ENCODE measurements at places on chromosomes 5 and 9. TPM values are rescaled to one million over a fixed set of nuclear protein-coding genes. Genes with fewer than 3 reads are reported as not detected.

The PROB1 gene
- 0.96 TPM for total RNA-seq

The INSL4 gene
- not detected for total RNA-seq

The PPP1R26 gene
- total RNA-seq = 3.6 TPM

The WDR41 gene
- total RNA-seq = 24.9 TPM

The CD72 gene
- total RNA-seq = 32.3 TPM

The SRP19 gene
- total RNA-seq = 58.5 TPM

GRCh38 chr9:106775960-106776359 is 87.0 kb upstream of the ZNF462 start:
- H3K4me3 ChIP-seq = no peak overlapping the region
- H3K27ac ChIP-seq = no peak overlapping the region
- H3K4me1 ChIP-seq = no peaks in the 10 kb centered on the region
- no peaks in the 10 kb centered on the region for H3K27me3 ChIP-seq

DNA sequence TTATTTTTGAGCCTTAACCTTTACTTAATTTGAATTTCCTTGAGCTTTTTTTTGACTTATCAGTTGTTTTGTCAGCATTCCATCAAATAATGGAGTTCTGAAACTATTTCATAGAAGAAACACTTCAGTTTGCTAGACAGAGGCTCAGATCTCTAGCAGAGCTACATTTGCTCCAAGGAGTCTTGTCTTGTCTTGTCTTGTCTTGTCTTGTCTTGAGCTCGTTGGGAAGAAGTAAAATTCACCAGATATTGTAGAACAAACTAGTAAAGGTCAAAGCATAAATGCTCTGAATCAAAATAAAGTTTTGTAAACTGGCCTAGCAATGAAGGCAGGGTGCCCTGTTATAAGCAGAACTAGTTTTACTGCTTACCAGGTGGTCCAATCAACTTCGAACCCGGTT is 33.5 kb downstream of the RAB24 start:
- no peak for DNase-seq
- no peaks in the 10 kb centered on the region for H3K4me1 ChIP-seq
- H3K36me3 ChIP-seq = peaks cover 81% of the 10 kb centered on the region
- no peak overlapping the region for H3K4me3 ChIP-seq
- no peak overlapping the region for H3K27ac ChIP-seq
- no peaks in the 10 kb centered on the region for H3K27me3 ChIP-seq

DNA sequence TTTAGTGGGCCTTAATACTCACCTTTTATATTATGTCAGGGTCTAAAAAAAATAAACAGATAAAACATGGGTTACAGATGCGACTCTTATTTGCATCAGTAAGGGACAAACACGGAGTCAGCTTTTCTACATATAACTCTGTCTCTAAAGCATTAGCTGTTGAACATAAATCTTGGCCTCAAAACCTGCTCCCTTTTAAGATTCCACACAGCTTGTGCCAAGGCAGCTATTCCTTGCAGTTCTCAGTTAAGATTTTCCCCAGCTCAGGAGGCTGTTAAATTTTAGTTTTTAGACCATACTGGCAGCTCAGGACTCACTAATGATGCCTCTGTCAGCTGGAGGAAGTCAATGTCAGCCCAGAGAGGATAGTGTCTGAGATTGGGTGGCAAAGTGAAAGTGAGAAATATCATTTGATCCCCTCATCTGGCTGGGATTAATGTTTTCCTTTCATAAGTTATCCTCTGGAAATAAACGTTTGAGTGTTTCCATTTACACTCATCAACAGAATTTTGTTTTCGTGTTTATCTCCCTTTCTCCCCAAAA is 287.5 kb downstream of the ELAVL2 start:
- H3K36me3 ChIP-seq = no peaks in the 10 kb centered on the region
- H3K27me3 ChIP-seq = no peaks in the 10 kb centered on the region
- no peak for DNase-seq
- H3K4me1 ChIP-seq = no peaks in the 10 kb centered on the region
- H3K27ac ChIP-seq = no peak overlapping the region

GRCh38 chr9:112218908-112219307 is 43.8 kb upstream of the SUSD1 start:
- peak; percentile 35 for DNase-seq
- peak overlapping the region; percentile 63 for H3K27ac ChIP-seq
- H3K27me3 ChIP-seq = no peaks in the 10 kb centered on the region
- peaks cover 36% of the 10 kb centered on the region for H3K36me3 ChIP-seq

- H3K27me3 ChIP-seq = peaks cover 3% of the 10 kb centered on the region
- H3K36me3 ChIP-seq = no peaks in the 10 kb centered on the region
- peaks cover 20% of the 10 kb centered on the region for H3K4me1 ChIP-seq
- no peak for DNase-seq
- no peak overlapping the region for H3K27ac ChIP-seq
Observed at GRCh38 chr5:43193894-43194265, 1.9 kb downstream of the NIM1K start.

DNA sequence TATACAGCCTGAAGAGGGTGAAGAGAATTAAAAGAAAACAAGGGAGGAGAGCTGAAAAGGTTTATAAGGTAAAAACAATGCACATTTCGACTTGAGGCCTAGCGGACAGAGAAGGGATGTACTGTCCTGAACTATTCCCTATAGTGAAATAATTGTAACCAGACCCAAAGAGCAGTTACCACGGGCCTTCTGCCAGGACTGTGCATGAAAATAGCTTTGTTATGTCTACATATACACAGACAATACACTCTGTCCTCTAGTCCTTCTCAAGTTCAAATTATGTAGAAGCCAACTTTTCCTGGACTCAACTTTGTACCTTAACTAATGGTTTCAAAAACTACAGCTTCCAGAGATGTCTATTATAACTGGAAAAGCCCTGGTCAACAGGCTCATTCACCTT is 223.7 kb downstream of the PCSK5 start:
- no peaks in the 10 kb centered on the region for H3K27me3 ChIP-seq
- H3K36me3 ChIP-seq = no peaks in the 10 kb centered on the region
- H3K4me1 ChIP-seq = no peaks in the 10 kb centered on the region
- no peak for DNase-seq
- H3K27ac ChIP-seq = no peak overlapping the region

DNA sequence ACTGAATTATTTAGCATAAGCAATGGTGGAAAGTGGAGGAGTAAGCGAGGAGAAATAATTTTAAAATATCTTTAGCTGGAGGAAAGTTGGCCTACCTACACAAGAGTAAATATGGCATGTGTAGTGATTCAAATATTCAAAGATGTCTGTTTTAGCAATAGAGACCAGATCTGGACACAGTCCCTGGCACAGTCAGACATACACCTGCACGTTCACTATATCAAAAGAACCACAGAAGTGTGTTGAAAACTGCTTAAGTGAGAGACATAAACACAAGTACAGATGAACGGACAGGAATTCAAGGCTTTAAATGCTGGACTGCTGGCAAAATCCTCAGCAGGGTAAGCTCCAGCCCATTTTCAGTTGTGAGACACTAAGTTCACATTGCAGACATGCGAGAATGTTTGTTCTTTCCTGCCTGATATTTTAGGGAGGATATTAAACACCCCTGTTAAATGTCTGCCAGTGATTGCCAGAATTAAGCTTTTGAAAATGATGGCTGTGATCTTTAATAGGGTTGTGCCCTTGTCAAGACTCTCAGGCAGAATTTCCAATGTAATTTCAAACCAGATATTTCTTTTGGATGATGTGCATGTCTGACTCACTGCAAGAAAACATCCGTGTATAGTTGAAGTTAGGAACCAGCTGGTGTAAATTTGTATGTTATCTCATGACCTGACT is 810.6 kb downstream of the TLE4 start:
- no peaks in the 10 kb centered on the region for H3K27me3 ChIP-seq
- no peaks in the 10 kb centered on the region for H3K36me3 ChIP-seq
- H3K27ac ChIP-seq = no peak overlapping the region
- H3K4me1 ChIP-seq = no peaks in the 10 kb centered on the region
- H3K4me3 ChIP-seq = no peak overlapping the region
- no peak for DNase-seq

DNA sequence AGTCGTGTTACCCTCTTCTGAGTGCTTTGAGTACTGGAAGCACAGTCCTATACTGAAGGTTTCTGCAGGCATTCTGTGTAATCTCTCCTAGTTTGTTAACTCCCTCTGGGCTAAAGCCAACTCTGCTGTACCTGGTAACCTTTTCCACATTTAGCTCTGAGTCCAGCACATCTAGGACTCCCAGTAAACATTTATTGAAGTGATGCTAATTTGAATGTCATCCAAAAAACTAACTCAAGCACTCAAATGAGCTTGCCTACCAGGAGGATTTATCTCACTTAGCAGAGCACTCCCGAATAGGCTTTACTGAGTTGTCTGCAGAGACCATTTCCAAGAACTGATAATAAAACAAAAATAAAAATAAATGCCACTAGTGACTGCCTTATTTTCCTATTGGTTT is 79.5 kb upstream of the NFIB start:
- DNase-seq = no peak
- H3K4me3 ChIP-seq = no peak overlapping the region
- no peaks in the 10 kb centered on the region for H3K4me1 ChIP-seq
- H3K36me3 ChIP-seq = no peaks in the 10 kb centered on the region
- H3K27ac ChIP-seq = no peak overlapping the region
- H3K27me3 ChIP-seq = no peaks in the 10 kb centered on the region

- H3K27ac ChIP-seq = no peak overlapping the region
- no peaks in the 10 kb centered on the region for H3K4me1 ChIP-seq
- H3K27me3 ChIP-seq = no peaks in the 10 kb centered on the region
- H3K4me3 ChIP-seq = no peak overlapping the region
- DNase-seq = no peak
- no peaks in the 10 kb centered on the region for H3K36me3 ChIP-seq
Observed at GRCh38 chr5:82821846-82822633, 255.2 kb downstream of the TMEM167A start.

- DNase-seq = peak; percentile 0
- H3K27me3 ChIP-seq = no peaks in the 10 kb centered on the region
- no peak overlapping the region for H3K4me3 ChIP-seq
- H3K4me1 ChIP-seq = no peaks in the 10 kb centered on the region
- H3K27ac ChIP-seq = no peak overlapping the region
Observed at GRCh38 chr5:58012801-58013315, 447.0 kb downstream of the PLK2 start.

DNA sequence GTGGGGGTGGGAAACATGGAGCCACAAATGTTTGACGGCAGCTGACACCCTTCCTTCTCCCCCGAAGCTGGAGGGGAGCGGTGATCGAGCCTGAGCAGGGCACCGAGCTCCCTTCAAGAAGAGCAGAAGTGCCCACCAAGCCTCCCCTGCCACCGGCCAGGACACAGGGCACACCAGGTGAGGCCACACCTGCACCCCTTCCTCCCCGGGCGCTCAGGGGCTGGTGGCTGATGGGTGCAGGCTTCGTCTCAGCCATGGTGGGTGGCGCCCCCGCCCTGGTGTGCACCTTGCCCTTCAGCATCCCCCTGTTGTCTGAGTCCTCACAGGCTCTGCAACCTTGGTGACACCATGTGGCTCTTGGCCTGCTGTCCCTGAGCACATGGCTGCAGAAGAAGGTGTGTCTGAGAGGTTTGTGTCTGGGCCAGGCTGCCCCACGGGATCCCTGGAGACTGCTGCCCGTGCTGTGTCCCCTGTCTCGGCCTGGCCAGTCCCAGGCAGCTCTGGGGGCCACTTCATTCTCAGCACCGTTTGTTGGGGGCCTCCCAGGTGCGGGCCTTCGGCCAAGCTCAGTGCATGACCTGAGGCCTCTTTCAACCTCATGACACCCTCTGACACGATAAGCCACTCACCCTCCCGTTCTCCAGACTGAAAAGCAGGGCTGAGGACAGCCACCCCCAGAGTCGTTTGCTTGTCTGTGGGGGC is 11.1 kb downstream of the MAN1B1 start:
- peaks cover 24% of the 10 kb centered on the region for H3K4me1 ChIP-seq
- no peak overlapping the region for H3K4me3 ChIP-seq
- H3K27me3 ChIP-seq = no peaks in the 10 kb centered on the region
- no peak overlapping the region for H3K27ac ChIP-seq

DNA sequence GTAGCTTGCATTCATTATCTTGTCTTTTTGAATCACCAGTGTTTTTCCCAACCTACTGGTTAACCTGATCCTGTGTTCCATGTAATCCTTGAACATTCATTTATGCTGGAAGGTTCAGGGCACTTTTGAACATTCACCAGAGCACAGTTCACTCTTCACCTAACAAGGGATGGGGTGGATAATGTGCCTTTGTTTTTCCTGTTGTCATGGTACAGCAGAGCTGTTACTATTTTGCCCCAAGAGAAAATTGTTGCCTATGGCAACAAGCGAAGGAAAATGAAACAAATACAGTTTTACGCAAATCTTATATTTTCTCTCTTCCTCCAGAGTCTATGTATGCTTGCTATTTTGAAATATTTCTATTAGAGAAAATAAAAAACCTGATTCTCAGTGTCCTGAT is 60.3 kb upstream of the RIOK2 start:
- H3K4me3 ChIP-seq = no peak overlapping the region
- H3K27me3 ChIP-seq = no peaks in the 10 kb centered on the region
- H3K27ac ChIP-seq = no peak overlapping the region
- no peak for DNase-seq

- no peaks in the 10 kb centered on the region for H3K27me3 ChIP-seq
- no peak overlapping the region for H3K4me3 ChIP-seq
- H3K27ac ChIP-seq = no peak overlapping the region
- no peaks in the 10 kb centered on the region for H3K36me3 ChIP-seq
- no peak for DNase-seq
Observed at GRCh38 chr5:119751734-119752094, 122.4 kb downstream of the FAM170A start.

- H3K27me3 ChIP-seq = no peaks in the 10 kb centered on the region
- no peak overlapping the region for H3K4me3 ChIP-seq
- no peak for DNase-seq
Observed at GRCh38 chr9:97511655-97512427, 10.4 kb downstream of the TMOD1 start.

- no peak overlapping the region for H3K4me3 ChIP-seq
- no peaks in the 10 kb centered on the region for H3K36me3 ChIP-seq
- DNase-seq = peak; percentile 3
- no peaks in the 10 kb centered on the region for H3K27me3 ChIP-seq
Observed at GRCh38 chr5:43729846-43730478, 127.0 kb downstream of the NNT start.

DNA sequence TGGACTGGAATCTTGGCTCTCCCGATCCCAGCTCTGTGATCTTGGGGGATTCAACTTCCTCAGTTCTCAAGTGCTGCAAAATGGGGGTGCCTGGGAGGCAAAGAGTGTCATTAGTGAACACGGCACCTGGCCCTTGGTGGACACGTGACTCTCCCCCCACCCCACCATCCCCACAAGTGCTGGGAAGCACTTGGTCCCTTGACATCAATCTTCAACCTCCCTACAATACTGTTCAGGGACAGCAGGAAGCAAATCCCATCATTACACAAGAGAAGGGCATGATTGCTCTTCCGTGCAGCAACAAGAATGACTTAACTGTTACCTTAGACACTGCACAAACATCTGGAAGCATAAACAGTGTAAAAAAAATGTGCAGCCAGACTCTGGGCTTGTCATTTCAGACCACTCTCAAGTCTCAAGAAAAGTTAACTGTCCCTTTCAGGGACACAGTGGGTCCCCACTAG is 61.4 kb downstream of the PSMB7 start:
- H3K4me3 ChIP-seq = no peak overlapping the region
- peaks cover 61% of the 10 kb centered on the region for H3K36me3 ChIP-seq
- H3K27ac ChIP-seq = no peak overlapping the region
- no peaks in the 10 kb centered on the region for H3K27me3 ChIP-seq
- no peak for DNase-seq

- H3K27ac ChIP-seq = no peak overlapping the region
- H3K4me1 ChIP-seq = no peaks in the 10 kb centered on the region
- no peak overlapping the region for H3K4me3 ChIP-seq
- no peaks in the 10 kb centered on the region for H3K36me3 ChIP-seq
- no peaks in the 10 kb centered on the region for H3K27me3 ChIP-seq
Observed at GRCh38 chr9:16150501-16150900, 597.7 kb downstream of the CCDC171 start.

- H3K36me3 ChIP-seq = no peaks in the 10 kb centered on the region
- peaks cover 2% of the 10 kb centered on the region for H3K27me3 ChIP-seq
- no peaks in the 10 kb centered on the region for H3K4me1 ChIP-seq
- no peak overlapping the region for H3K27ac ChIP-seq
- no peak overlapping the region for H3K4me3 ChIP-seq
Observed at GRCh38 chr5:75199946-75200345, 36.7 kb downstream of the ANKRD31 start.

Data from natural killer cell (primary cell).